ENCODE measurements at places on chromosomes 5 and 9.

DNA sequence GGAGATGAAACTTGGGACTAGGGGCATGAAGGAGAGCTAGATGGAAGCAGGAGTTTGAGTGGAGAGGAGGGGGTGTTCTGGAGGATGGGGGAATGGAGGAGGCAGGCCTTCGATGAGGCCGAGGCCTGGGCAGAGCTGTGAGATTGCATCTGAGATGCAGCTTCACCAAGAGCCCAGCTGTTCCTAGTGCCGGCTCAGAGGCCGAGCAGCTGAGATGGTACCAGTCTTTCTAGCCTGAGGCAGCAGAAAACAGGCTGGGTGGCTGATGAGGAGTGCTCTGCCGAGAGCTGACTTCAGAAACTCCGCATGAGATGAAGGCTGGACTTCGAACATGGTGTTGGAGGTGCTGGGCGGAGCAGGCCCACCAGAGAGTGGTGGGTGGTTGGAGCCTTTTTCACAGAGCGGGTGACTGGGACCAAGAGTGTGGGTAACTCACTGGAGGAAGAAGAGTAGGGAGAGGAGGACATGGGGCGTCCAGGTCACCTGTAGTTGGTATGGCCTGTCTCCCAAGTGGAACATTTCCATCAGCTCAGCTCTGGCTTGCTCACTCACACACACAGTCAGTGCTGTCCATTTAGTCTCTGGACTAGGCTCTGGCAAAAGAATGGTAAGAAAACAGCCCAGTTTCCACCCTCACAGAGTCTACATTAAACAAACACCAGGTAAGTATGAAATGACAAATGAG is 54.7 kb downstream of the TMOD1 start:
- DNase-seq = no peak

- DNase-seq = no peak
Measured at GRCh38 chr9:105243015-105243686, 1.3 kb upstream of the SLC44A1 start.

GRCh38 chr9:116767219-116767618 is 80.1 kb downstream of the TRIM32 start:
- DNase-seq = no peak

- no peak for DNase-seq
Measured at GRCh38 chr9:115262952-115263351, 145.0 kb upstream of the TNC start.

GRCh38 chr9:37033141-37033540 is 927 bp downstream of the PAX5 start:
- DNase-seq = no peak

DNA sequence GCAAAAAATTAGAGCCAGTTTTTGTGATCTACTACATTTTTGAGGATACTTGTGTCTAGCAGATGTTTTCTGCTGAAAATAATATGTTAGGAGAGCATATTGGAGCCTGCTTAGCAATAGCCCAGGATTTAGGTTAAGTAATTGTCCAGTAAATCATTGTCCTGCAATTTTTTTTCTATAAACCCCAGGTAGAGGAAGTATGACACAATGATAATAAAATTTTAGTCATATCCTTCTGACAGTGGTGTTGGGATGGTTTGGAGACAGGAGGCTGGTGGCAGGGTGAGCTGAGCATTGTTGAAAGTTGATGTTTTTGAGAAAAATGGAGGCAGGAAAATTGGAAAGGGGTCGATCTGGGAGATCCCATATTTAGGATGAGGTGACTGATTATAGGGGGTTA is 3.5 kb downstream of the SNCAIP start:
- DNase-seq = no peak

GRCh38 chr5:10250806-10251276 is 761 bp downstream of the CCT5 start:
- no peak for DNase-seq

All from stimulated activated CD8-positive, alpha-beta memory T cell treated with anti-CD3 and anti-CD28 coated beads, Interleukin-2, amount 100 ng/mL, for 1 hour (primary cell).